ENCODE measurements at places on chromosomes 1 and 21.

DNA sequence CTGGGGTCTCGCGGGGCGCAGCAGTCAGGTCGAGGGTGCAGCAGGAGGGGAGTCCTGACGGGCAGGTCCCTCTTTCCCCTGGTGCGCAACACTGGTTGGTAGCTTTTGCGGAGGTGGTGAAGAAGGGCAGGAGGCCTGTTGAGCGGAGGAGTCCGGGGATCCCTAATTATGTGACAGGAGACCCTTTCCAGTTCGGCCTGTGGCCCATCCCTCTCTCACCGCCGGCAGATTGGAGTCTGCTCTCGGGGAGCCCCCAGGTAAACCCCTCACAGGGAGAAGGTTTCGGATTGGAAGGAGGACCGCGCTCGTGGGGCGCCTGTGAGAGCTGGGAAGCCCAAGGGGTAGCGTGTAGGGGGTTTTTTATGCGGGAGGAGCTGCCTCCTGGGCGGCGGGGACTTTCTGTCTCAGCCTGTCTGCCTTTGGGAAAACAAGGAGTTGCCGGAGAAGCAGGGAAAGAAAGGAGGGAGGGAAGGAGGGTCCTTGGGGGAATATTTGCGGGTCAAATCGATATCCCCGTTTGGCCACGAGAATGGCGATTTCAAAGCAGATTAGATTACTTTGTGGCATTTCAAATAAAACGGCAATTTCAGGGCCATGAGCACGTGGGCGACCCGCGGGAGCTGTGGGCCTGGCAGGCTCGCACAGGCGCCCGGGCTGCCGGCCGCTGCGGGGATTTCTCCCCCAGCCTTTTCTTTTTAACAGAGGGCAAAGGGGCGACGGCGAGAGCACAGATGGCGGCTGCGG lies 9.5 kb downstream of the SIM2 start:
- DNase-seq: no peak

- no peak for DNase-seq
Measured at GRCh38 chr1:245181158-245181517, 26.4 kb downstream of the KIF26B start.

DNA sequence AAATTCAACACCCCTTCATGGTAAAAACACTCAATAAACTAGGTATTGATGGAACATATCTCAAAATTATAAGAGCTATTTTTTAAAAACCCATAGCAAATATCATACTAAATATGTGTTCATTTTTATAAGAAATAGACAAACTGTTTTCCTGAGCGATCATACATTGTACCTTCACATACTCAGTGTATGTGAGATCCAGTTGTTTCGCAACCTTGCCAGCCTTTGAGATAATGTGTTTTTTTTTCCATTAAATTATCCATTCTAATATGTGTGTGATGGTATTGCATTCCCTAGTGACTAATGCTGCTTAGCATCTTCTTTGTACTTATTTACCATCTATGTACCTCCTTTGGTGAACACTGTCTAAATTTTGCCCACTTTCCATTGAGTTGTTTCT lies 47.1 kb downstream of the CFH start:
- no peak for DNase-seq

DNA sequence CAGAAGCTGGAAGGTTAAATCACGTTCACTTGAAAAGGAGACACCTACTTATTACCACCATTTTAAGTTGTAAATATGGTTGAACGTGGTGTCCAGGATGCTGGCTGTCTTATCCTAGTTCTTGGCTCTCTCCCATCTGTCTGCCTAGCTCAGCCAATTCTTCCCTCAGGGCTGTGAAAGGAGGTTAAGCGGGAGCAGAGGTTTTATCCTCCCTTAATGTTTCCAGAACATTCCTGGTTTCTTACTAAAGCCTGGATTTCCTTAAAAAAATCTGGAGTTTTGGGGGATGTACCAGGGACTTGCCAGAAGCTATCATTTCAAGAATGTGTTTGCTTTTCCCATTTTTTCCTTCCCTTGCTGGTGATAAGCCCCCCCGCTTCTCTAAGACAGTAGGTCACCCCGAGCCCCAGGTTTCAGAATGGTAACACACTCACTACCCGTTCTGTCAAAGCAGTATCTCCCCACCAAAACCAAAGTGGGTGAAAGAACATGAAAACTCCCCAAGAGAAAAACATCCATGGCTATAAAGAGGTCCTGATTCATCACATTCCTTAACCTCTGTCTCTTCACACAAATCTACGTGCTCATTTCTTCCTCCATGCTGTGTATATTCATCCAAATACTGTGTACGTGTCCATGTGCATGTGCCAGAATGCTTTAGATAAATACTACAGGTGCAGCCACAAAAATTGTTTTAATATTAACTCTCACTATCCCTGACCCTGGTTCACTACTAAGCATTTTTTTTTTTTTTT lies 114.7 kb downstream of the MAP3K21 start:
- no peak for DNase-seq

DNA sequence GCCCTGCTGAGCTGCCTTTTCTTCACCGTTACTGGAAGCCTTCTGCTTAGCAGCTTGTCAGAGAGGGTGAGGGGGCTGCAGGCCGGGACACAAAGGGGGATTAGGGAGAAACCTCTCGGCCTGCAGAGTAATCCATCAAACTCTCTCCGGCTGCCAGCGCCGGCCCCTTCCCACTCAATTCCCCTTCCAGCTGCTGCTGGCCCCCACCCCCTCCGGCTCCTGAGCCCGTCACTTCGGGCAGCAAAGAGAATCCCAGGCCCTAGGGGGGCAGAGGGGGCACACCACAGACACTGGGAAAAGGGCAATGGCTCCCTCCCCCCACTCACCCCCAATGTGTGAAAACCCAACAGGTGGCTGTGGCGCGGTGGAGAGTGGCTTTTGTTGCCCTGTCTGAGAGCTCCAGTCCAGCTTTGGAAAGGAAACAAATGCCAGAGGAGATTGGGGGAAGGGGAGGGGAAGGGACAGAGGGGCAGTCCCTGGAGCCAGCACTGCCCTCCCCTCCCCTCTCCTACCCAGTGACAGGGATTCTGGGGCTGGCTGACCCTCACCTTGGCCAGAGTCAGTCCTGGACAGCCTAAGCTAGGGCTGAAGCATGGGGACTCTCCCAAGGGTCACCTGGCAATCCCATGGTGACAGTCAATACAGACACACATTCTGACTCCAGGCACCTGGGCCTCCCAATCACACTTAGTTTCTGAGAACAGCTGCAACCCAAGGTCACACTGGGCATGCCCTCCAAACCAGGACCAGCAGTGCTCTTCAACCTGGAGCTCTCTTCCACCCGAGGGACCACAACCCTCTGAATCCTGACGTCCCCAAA lies 9.5 kb downstream of the SLC45A3 start:
- DNase-seq: no peak

DNA sequence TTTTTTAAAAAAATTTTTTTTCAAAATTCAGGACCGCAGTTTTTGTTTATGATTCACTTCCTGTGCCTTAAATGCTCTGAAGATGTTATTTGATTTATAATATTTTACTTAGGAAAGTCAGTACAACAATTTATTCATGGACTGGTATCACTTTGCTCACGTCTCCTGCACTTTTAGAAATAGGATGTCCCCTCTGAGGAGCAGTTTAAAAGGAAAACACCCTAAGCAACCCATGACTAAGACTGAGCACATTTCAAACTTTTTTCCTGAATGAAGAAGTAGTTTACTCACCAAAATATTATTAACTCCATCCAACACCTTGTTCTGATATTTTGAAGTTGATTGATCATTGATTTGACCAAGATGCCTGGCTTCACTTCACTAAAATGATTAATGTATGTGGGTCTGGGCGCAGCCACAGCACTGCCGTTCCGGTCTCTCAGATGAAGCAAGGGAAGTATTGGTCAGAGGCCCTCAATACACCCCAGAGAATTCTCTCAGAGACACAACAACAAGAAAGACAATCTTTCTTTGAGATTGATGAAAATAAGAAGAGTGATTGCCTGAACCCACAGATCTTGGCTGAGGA lies 223.9 kb downstream of the TGFB2 start:
- no peak for DNase-seq

DNA sequence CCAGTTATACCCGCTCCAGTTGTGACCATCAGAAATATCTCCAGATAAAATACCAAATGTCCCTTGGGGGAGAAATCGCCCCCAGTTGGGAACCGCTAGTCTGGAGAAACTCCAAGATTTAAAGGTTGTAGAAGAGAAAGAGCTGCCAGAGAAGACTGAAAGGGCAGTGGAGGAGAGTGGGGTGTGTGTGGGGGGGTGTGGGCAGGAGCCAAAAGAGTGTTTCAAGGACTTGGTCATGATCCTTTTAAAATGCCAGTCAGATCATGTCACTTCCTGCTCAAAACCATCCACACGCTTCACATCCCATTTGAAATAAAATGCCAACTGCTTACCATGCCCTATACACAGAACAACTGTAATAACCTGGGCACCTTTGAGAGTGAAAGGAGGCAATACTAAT lies 3.4 kb upstream of the HEYL start:
- DNase-seq: no peak

DNA sequence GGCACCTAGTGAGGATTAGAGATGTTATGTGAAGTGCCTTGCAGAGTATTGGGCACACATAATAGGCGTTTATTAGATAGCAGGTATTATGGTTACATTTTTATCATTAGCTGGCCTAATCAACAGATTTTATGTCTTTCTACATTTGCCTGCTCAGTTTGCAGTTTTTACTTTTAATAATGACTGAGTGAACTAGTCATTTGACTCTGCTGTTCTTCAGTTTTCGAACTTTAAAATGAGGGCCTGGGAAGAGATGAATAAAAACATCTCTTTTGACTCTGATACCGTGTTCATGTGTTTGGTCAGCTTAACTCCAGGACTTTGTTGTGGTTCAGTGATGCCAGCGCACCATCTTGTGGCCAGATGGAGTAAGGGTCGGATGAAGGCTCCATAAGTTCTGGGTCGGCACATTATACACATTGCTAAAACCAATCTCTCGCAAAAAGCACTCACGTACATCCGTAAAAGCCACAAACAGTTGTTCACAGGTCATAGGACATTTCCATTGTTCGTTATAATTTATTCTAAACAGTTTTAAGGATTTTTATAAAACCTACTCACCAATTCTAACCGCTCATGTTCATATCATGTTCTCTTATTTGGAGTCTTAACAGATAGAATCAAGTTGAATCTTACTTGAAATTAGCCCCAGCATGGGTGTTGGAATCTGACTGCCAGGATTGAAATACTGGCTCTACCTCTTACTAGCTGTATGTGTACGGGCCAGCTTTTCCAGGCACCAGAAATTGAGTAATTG lies 78.4 kb upstream of the GPR88 start:
- peak; percentile 73 for DNase-seq

GRCh38 chr1:100713626-100714025 lies 5.9 kb upstream of the VCAM1 start:
- DNase-seq: no peak

DNA sequence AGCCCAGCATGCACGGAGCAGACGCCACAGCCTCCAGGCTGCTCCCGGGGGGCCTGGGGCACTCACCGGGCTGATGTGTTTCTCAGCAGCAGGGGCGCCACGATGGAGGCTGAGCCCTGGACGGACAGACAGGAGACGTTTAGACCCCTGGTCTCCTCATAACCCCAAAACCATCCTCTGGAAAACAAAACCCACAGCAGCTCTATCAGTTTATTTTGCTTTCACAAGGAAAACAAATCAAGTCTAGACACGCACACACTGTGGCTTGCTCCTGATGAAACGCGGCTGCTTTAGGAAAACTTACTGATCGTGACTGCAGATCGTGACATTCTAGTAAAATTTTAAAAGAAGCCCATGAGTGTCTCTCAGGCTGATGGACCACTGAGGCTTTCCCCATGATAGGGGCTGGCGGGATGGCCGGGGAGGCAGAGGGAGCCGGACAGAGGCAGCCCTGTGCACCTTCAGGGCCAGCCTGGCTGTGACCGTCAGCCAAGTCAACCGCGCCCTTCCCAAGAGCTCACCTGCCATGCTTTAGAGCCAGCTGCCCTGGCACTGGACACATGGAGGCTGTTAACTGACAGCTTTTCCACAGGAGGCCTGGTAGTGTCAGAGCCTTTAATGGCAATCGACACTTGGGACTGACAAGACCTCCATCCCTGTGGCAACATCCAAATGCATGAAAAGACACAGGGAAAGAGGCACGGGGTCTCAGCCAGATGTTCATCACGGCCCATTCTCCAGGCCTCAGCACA lies 5.2 kb downstream of the POFUT2 start:
- DNase-seq: no peak

GRCh38 chr1:14578156-14578555 lies 20.3 kb upstream of the KAZN start:
- no peak for DNase-seq

DNA sequence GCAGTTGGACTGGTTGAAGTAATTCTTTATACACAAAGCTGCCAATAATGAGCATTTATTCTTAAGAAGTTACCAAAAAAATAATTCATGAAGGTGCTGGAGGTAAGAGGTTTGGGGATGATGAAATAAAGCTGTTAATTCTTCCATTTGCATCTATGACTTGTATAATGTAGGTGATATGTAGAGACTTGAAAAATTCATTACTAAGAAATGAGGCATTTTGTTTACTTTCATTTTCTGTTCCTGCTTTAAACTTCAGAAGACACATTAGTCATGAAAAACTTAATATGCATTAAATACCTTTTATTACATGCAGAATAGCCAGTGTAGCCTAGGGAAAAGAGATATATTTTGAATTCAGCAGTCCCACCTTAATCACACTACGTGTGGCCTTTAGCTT lies 214.2 kb downstream of the SLC44A5 start:
- DNase-seq: no peak
